ENCODE measurements at places on chromosomes 13 and 19.

DNA sequence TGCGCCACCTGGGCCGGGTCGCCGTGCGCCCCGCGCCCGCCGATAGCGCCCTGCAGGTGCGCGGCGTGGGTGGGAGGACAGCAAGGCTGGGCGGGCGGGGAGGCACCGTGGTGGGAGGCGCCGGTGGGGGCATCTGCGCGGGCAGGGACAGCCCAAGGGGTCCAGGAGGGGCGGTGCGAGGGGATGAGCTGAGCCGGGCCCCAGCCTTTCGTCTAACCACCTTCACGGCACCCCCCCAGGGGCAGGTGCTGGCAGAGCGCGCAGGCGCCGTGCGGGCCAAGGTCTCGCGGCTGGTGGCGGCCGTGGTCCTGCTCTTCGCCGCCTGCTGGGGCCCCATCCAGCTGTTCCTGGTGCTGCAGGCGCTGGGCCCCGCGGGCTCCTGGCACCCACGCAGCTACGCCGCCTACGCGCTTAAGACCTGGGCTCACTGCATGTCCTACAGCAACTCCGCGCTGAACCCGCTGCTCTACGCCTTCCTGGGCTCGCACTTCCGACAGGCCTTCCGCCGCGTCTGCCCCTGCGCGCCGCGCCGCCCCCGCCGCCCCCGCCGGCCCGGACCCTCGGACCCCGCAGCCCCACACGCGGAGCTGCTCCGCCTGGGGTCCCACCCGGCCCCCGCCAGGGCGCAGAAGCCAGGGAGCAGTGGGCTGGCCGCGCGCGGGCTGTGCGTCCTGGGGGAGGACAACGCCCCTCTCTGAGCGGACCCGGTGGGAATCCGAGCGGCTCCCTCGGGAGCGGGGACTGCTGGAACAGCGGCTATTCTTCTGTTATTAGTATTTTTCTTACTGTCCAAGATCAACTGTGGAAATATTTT lies 3.1 kb downstream of the KISS1R start:
- DNase-seq, result no peak

DNA sequence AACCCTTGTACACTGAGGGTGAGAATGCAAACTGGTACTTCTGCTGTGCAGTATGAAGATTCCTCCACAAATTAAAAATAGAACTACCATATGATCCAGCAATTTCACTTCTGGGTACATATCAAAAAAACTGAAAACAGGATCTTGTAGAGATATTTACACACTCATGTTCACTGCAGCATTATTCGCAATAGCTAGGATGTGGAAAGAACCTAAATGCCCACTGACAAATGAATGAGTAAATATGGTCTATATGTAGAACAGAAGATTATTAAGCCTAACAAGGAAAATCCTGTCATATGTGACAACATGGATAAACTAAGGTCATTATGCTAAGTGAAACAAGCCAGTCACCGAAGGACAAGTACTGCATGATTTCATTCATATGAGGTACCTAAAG lies 304.7 kb downstream of the ENOX1 start:
- DNase-seq, result no peak

- no peak for DNase-seq
Observed at GRCh38 chr13:77065461-77066147, 38.6 kb upstream of the FBXL3 start.

DNA sequence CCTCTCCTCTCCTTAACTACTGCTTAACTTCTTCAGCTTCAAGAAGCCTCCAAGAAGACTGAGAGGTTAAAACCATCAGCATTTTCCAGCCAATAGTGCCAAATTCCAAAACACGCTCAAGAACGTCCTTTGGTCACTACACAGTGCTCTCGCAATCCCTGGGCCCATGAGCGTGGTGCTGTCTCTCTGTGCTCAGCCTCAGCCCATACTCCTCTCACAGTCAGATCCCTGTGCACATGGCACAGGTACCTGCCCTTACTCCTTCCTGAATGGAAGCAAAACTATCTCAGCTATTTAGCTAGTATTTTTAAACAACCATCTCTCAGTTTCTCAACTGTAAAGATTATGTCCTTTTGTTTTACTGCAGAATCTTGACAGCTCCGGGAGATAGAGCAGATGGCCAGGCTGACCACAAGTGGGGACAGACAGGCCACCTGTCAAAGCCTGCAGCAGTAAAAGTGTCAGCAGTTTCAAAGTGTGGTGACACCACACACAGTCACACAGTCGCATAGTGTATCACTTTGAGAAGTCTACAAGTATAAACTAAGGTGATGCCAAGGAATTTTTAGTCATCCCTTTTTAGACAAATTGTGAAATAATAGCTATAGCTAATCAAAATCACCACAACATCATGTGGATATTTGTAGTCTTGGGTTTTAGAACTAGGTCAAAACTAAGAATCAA lies 35.7 kb downstream of the DZIP1 start:
- DNase-seq, result no peak

DNA sequence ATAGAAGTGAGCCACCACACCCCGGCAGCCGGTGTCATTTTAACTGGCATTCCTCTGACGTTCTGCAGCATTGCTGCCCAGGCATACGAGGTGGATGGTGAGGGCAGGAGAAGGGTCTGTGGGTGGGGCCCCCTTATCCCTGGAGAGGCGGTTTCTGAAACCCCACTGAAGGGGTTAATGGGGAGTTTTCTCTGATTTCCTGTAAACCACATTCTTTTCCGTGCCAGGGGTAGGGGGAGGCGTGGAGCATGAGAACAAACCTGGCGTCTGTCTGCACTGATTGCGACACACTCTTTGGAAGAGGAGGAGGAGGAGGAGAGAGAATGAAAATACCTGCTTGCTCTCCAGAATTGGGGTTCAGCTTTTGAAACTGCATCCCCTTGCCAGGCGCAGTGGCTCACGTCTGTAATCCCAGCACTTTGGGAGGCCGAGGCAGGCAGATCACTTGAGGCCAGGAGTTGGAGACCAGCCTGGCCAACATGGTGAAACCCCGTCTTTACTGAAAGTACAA lies 2.7 kb upstream of the C3 start:
- DNase-seq, result no peak

DNA sequence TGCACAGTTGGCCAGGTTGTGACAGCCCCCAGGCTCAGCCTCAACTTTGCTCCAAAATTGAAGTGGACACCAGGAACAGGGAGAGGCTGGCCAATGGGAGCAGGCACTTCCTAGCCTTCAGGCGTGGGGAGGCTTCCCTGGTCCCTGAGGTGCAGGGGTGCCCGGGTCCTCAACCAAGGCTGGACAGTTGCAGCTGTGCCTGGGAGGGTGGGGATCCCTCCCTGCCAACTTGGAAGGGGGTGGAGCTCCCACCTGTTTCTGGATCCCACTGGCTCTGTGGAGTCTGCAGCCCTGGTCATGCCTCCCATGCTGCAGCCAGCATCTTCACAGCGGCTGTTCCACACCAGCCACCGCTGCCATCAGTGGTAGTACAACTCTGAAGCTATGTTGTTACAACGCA lies 502.8 kb upstream of the SLITRK5 start:
- DNase-seq, result no peak

- no peak for DNase-seq
Observed at GRCh38 chr19:31252441-31252840, 96.8 kb downstream of the TSHZ3 start.

- no peak for DNase-seq
Observed at GRCh38 chr19:3467437-3468198, 12.7 kb downstream of the SMIM24 start.

GRCh38 chr13:99087954-99088491 lies 110.2 kb upstream of the DOCK9 start:
- no peak for DNase-seq

- DNase-seq, result no peak
Observed at GRCh38 chr13:106721599-106721998, 153.7 kb upstream of the ARGLU1 start.

- no peak for DNase-seq
Observed at GRCh38 chr19:16886305-16886880, 2.4 kb upstream of the F2RL3 start.

GRCh38 chr13:43783820-43784219 lies 3.0 kb downstream of the ENOX1 start:
- no peak for DNase-seq

GRCh38 chr13:109165417-109165904 lies 536.0 kb downstream of the MYO16 start:
- DNase-seq, result no peak

GRCh38 chr13:72754111-72754510 lies 26.4 kb downstream of the BORA start:
- DNase-seq, result no peak

DNA sequence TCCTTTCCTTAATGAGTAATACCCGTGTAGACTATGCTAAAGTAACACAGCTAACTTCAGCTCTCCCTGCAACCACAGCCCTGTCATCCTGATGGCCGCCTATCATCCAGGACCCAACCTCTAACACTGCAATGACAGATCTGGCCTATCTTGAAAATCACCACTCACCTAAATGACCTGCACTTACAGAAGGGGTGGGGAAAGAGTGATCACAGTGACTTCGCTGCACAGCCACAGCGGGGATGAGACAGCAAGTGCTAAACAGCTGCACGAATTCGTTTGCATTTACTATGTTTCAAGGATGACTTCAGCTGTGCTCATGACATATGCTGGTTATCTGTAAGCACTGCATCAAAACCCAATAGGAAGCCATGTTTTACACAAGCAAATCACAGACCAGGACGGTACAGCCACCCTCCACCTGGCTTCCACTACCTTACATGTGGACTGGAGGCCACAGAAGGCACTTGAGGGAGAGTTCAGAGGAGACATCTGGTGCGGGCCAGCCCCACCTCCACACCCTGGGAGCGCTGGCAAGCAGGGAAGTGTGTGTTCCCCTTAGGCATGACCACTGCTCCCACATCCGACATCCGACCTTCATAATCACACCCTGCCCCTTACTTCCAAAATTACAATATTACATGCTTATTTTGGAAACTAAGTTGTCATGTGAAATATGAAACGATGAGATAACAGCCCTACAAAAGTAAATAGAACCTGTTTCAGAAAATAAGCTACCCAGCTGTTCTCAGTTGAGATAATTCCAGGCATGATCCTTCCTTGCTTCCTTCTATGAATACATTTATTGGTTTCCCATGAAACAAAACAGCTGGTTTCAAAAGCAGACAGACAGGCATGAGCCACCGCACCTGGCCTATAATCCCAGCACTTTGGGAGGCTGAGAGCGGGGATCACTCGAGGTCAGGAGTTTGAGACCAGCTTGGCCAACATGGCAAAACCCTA lies 95.7 kb downstream of the STK24 start:
- DNase-seq, result no peak

DNA sequence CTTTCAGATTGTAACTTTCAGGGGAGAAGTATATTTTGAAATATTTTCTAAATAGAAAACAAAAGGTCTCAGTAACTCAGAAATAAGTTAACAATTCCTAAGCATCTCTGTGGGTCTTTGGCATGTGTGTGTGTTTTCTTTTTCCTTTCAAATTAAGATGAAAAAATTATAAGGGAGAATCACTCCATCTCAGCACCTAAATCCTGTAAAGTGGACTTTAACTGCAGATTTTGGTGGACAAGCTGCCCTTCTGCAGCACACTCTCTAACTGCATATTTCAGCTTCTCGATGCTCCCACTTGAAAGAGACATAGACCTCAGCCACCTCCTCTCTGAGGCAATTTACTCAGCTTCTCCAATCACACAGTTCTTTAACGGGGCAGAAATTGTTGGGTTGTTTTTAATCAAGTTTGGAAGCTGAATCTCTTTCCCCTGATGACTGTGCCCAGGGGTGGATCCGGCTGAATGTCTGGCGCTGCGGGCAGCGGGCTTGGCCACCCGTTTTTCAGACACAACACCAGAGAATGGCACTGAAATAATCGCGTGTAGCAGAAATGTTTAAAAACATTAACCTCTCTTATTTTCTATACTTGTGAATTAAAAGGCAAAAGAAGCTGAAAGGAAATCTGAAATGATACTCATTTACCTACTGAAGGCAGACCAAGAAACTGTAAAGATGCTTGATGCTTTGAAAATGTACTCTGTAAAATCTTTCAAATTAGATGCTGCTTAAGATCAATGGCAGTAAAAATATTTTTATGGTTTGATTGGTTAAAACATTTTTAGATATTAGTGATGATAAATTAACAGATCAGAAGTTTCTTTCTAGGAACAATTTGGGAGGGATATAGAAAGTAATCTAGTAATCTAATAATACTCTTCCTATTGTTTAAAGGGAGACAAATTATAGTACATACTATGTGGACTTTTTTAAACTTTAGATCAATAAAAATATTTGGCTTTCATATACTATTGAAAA lies 12.4 kb downstream of the ZIC2 start:
- DNase-seq, result no peak

- DNase-seq, result no peak
Observed at GRCh38 chr13:106407338-106407737, 128.1 kb downstream of the EFNB2 start.

GRCh38 chr19:4843647-4843965 lies 12.1 kb upstream of the TICAM1 start:
- no peak for DNase-seq

DNA sequence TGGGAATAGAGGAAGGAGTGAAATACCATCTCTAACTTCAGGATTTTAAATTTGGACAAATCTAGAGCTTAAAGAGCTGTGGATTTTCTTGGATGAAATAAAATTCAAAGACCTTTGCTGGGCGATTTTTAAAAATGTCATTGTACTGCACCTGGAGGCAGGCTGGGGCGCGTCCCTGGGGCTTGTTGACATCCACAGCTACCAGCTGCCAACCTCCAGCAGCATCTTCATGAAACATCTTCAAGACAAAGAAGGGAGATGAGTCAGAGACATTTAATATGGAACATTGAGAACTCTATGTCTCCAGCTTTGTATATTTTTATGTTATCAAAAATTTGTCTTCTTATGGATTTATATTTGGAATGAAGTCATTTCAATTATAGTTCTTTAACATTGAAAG lies 132.5 kb downstream of the NALCN start:
- DNase-seq, result no peak

GRCh38 chr19:720345-721160 lies 11.8 kb downstream of the PALM start:
- no peak for DNase-seq

- DNase-seq, result no peak
Observed at GRCh38 chr13:114126789-114127472, 5.5 kb downstream of the RASA3 start.

GRCh38 chr19:5439452-5439851 lies 15.8 kb upstream of the ZNRF4 start:
- no peak for DNase-seq

- DNase-seq, result no peak
Observed at GRCh38 chr13:51148223-51148951, 37.3 kb upstream of the C13orf42 start.

DNA sequence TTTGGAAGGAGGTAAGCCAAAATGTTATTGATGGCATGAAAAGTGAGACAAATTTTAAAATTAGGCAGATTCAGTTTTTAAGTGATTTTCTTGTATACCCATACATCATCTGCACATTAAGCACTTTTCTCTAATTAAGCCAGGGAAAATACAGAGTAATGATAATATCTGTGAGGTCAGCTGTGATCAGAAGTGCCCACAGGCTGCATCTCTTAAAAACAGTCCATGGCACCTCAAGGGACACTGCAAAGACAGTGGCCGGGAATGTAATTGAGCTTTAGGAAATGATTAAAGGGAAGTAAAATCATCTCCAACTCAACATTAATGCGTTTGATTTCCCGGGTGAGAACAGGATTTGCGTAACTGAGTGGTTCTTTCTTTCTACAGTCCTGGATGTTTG lies 2.0 kb downstream of the COL4A1 start:
- DNase-seq, result no peak

GRCh38 chr13:105231579-105231978 lies 1303.9 kb downstream of the EFNB2 start:
- DNase-seq, result no peak

- DNase-seq, result no peak
Observed at GRCh38 chr19:12779162-12779993, 4.0 kb upstream of the HOOK2 start.

- DNase-seq, result no peak
Observed at GRCh38 chr19:6211632-6212402, 68.0 kb downstream of the MLLT1 start.
